Astrocyte of the spinal cord (primary cell): ENCODE measurements at places on chromosomes 16 and 17.
A peak's percentile ranks its signal among the peaks of the same experiment; 100 is the strongest.

GRCh38 chr17:17745476-17746455 lies 64.5 kb downstream of the RAI1 start:
- DNase-seq: no peak

DNA sequence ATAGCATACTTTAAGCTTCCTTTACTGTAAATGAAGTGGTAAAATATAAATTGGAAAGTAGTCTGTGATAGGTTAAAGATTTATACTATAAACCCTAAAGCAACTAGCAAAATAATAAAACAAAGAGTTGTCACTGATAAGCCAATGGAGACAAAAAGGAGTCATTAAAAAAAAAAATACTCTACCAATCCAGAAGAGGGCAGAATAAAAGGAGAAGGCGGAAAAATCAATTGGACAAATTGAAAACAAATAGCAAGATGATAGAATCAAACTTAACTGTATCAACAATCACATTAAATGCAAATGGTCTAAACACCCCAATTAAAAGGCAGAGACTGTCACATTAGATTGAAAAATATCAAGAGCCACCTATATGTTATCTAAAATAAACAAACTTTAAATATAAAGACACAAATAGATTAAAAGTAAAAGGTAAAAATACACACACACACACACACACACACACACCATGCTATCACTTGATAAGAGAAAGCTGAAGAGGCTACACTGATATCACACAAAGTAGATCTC lies 71.8 kb downstream of the CACNG1 start:
- DNase-seq: no peak

- DNase-seq: peak; percentile 32
Observed at GRCh38 chr17:39547713-39548478, 59.8 kb downstream of the NEUROD2 start.

- DNase-seq: no peak
Observed at GRCh38 chr17:39702901-39703893, 3.3 kb downstream of the ERBB2 start.

DNA sequence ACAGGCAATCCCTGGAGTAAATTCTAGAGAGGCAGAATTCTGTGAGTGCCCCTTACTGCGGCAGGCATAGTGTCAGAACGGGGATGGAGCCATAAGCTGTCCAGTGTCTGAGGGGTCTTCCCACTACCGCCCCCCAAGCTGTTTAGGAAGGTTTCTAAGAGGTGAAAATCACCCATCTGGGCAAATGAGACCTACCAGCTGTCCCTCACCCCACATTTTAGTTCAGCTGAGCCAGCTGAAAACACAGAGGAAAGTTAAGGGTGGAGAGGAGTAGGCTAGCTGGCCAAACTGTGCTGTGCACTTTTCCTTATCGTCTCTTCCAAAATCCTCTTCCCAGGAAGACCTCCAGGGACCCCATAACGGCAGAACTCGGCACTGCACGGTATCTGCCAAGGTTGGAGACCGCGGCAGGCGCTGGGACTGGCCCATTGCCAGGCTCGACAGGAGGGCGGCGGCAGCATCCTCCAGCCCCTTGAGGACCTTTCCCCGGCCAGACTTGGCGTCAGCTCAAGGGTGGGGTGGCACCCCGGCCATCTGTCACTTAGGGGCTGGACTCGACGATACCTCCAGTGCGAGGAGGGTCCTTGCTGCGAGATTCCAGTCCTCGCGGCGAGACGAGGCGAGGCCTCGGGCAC lies 955 bp downstream of the ACLY start:
- peak; percentile 41 for DNase-seq

- DNase-seq: no peak
Observed at GRCh38 chr16:27449434-27450195, 47.6 kb downstream of the IL21R start.

DNA sequence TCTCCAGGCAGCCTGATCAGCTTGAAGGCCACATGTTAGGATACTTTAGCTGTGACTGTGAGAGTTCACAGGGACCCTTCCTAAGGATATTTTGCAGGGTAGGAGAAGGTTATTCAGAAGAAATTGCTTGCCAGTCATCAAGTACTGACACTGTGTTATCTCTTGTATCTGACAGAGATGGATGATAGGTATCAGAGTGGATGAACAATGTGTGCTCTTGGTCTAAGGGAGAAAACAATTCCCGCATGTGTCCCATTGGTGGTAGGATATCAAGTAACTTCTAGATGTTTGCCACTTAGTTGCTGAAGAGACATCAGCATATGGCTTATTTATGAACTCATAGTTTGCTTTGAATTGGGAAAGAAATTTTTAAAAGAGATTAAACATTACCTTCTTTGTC lies 219.3 kb downstream of the SPECC1 start:
- DNase-seq: no peak

GRCh38 chr16:54282202-54282927 lies 4.2 kb downstream of the IRX3 start:
- DNase-seq: peak; percentile 20

DNA sequence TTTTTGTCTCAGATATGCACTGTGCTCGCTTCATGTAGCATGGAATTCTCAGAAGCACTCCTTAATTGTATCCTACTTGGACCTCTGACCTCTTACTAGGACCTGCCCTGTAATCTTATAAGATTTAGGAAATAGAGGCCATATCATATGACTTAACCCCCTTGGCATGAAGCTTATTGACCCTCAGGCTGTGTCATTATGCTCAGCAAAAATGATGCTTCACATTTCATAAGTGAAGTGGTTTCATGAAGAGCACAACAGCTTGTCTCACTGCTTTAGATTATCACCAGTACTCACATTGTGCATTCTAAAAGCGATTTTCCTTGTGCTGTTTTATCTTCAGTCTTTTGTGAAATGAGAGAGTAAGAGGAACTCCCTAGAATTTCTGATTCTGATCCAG lies 6.4 kb downstream of the PHKB start:
- DNase-seq: no peak

DNA sequence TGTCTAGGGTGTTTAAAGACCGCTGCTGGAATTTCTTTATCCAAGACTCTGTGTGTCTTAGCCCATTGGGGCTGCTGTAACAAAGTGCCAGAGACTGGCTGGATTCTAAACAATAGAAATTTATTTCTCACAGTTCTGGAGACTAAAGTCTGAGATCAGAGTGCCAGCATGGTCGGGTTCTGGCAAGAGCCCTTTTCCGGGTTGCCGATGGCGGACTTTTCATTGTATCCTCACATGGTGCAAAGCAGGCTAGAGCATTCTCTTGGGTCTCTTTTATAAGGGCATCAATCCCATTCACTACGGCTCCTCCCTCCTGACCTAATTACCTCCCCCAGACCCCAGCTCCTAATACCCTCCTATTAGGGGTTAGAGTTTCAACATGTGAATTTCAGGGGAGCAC lies 9.5 kb downstream of the NLRC5 start:
- no peak for DNase-seq

- peak; percentile 45 for DNase-seq
Observed at GRCh38 chr17:51298508-51299371, 38.4 kb downstream of the UTP18 start.

DNA sequence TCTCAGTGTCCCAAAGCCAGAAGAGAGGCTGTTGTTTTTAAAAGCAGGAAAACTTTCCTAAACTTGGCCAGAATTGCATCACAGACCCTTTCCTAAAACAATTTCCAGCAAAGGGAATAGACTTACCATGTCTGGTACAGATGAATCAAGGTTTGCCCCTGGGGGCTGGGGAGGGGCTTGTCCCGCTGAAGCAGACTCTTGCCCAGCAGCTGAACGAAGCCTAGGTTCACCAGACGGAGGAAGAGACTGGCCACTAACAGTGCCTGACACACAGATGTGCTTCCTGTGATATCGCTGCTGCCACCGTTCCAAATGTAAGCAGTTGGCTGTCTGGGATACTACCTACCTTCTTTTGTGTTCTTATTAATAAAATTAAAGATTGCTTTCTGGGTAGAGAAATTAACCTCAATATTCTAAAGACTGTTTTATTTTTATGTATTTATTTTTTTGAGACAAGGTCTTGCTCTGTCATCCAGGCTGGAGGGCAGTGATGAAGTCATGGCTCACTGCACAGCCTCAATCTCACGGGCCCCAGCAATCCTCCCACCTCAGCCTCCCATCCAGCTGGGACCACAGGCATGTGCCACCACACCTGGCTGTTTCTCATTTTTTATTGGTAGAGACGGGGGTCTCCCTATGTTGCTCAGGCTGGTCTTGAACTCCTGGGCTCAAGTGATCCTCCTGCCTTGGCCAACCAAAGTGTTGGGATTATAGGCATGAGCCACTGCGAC lies 13.5 kb downstream of the PRCD start:
- no peak for DNase-seq

DNA sequence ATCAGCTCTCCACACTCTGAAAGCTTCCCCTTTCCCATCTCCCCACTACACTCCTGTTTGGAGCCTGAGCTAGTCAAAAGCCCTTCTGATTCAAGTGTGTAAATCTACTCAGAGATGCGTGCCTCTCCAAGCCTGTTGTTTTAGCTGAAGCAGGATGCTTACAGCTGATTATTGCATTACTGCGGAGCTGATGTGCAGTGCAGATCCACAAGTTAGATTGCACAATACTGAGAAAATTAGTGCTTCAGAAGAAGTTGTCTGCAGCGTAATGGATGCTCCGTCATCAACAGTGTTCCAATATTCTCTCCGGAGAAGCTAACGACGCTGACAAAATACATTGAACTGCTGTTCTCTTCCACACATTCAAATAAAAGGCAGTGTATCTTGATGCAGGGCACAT lies 44.8 kb upstream of the NLRP1 start:
- no peak for DNase-seq

DNA sequence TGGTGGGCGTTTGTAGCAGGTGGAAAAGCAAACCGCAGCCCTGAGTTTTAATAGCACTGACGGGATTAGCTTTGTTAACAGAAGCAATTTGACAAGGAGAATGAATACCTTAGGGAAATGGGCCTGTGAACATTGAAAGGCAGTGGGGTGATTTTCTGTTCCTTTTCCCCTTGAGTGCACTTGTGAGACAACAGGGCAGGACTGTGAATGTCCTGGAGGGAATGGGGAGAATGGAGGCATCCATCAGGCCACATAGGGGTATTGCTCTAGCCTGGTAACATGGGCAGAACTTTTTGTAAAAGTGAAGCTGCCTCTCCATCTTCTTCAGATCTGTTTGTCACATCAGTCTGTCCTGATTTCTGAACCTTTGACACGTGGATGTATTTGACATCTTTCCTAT lies 26.2 kb downstream of the USP43 start:
- no peak for DNase-seq

- no peak for DNase-seq
Observed at GRCh38 chr16:51050377-51050706, 100.7 kb downstream of the SALL1 start.

DNA sequence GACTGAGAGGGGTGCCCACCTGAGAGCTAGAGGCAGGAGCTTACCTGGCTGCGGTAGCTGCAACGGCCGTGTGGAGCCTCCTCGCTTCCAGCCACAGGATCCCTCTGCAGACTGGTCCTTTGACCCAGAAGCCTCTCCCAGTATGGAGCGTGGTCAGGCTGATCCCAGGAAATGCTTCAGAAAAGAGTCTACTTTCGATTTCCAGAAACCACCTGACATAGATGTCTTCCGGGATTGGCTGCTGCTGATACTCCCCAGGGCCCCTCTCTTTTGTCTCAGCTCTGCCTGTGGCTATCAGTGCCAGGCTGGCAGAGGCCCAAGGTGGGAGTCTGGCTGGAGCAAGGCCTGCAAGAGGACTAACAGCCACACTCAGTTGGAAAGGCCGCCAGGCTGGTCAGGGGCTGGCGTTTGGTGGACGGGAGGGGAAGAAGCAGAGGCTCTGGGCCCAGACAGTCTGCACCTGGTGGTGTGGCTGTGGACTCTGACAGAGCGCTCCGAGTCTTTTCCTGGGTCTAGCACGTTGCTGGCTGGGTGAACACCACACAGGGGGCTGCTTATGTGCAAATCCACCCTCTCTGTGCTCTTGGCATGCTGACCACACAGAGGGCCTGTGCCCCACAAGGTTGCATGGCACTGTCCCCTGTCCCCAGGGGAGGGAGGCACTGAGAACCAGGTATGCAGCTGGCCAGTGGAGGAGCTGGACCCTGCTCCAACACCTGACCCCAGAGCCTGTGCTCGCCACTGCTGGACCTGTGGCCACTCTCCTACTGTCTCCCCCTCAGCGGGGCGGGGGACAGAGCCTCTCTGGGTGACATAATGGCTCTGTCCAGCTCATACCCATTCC lies at the start of gene LGALS3BP:
Gene LGALS3BP (minus strand): TSS at position 144 of the 844 bp plus-strand sequence. CDS start 2,732 bp downstream, outside the sequence.
- peak; percentile 80 for DNase-seq

GRCh38 chr17:17021194-17021863 lies 20.9 kb upstream of the MPRIP start:
- no peak for DNase-seq
